Hindlimb muscle (tissue), 1 donor: ENCODE measurements at places on chromosomes 1 and 21.

DNA sequence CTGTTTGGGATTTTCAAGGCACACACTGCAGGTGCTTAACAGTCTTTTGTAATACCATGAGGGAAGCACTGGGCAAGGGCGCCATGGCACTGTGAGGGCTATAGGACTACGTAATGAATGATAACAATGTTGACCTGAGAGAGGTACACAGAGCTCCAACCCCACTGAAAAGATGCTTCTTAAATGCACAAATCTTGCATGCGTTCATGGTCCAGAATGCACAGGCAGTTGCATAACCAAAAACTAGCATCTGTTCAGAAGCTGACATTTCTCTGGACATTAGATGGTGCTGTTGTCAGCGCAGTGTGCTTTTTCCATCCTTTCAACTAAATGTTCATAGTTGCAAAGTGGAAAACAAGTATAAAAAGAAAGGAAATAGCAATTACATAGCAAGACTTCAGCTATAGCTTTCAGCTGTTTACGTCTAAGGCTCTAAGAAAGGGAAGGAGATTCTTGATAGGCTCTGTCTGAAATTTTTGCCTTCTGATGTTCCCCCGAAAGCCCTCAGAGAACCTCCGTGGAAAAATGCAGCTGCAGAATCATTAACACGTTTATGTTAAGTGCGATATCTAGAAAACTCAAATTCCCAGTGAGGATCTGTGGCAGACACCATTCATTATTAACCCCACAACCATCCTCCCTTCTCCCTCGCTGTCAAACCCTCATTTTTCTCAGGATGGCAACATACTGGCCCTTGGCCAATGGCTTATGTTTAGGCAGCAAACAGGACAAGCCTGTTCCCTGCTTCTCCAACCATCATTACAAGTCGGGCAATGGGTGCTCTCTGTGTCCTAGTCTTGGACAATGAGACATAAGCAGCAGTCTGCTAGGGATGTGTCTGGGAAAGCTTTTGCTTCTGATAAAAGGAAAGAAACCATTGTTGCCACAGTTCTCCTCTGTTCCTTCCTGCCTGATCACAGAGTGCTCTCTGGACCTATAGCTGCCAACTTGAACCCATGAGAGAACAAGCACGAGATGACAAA is 8.2 kb upstream of the TARBP1 start:
- peak; percentile 79 for DNase-seq

GRCh38 chr1:209786146-209786545 is 1.8 kb upstream of the C1orf74 start:
- DNase-seq, result no peak

GRCh38 chr1:107689159-107689558 is 275.8 kb downstream of the VAV3 start:
- DNase-seq, result no peak

DNA sequence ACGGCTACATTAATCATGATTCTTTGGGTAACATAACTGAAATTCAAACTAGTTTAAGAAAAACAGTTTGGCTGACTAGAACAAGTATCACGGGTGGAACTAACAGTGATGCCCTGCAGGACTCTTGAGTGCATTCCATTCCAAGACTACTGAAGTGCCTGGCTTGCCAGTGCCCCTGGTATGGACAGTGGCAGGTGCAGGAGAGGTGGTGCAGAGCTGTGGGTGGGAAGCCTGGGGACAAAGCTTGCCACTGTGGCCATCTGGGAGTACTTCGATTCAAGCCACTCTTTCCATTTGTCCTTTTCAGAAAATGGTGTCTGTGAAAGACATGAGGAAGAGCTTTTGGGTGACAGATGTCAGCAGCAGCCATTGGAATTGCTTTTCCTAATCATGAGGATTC is 166.5 kb downstream of the RRAGC start:
- DNase-seq, result no peak

DNA sequence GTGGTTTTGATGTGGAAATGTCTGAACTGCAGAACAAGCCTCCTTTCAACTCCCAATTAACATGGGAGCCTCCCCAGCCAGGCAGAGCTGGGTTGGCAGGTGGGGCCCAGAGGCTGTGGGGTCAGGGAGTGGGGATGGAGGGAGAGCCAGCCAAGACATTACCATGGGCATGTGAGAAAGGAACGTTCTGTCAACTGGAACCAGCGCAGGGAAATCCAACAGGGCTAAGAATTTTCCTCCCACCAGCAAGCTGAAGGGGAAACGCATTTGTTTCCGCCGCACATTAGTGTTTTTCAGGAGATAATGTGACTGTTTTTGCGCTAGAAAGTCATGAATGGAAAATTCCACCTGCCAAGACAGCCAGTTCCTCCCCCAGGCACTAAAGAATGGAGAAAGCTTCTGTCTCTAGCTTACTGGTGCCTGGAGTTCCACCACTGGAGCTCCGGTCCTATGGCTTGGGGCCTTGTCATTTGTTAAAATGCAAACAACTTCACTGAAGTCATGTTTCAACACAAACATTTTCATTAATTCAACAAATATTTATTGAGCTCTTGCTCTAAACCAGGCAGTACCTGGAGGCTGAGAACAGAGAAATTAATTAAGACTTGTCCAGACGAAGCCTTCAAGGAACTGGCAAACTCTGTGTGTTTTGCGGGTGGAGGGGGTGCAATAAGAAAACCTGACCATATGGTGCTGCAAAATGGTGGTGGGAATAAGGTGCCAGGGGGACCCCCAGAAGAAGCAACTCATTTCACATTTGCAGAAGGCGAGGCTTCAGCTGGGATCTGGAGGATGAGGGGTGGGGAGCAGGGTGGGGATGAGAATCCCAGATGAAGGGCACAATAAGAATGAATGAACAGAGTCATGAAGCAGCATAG is 305.1 kb downstream of the MATN1 start:
- peak; percentile 19 for DNase-seq

GRCh38 chr1:233523047-233523446 is 90.9 kb upstream of the KCNK1 start:
- DNase-seq, result no peak

DNA sequence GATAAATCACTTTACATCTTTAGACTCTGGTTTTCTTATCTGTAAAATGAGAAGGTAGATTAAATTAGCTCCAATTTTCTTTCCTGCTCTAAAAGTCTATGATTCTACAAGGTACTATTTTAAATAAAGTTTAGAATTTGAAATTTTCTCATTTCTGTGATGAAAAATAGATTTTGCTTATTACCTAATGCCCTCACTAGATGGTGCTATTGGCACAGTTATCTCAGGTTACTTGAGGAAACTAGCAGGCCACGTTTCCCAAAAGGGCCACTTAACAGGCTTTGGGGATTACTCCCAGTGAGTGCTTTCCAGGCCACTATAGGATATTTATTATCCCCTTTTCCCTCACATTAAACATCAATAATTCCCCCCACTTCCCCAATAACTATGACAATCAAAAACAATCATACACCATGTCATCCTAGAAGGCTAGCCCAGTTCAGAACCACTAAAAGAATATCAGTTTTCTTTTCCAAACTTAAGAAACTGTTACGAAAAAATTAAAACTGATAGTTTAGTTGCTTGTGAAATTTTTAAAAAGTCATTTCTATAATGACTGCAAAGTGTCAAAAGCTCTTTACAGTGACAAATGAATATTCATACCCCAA is 30.6 kb downstream of the OMA1 start:
- DNase-seq, result peak; percentile 67

- peak; percentile 32 for DNase-seq
Measured at GRCh38 chr1:235011599-235012435, 116.8 kb downstream of the TOMM20 start.

DNA sequence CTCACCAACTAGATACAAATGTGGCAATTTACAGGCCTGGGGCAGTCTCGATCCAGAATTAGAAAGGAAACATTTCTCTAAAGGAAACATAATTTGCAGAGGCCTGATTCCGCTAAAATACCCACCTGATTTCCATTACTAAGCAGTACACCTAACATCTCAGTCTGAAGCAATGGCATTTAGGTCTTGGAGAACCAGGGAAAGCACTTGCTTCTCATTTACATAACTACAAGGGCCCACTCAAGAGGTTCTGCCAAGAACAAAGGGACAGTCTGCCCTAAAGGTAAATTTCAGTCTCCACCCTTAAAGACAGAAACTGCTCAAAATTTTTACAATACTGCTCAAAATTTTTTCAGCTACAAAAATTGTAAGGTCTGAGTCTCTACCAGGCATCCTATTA is 123.7 kb upstream of the GJB5 start:
- no peak for DNase-seq

GRCh38 chr1:194512957-194513356 is 1326.5 kb upstream of the B3GALT2 start:
- peak; percentile 2 for DNase-seq

- DNase-seq, result no peak
Measured at GRCh38 chr1:22262583-22262982, 119.7 kb upstream of the WNT4 start.

- DNase-seq, result no peak
Measured at GRCh38 chr1:185033686-185034085, 11.7 kb upstream of the RNF2 start.

DNA sequence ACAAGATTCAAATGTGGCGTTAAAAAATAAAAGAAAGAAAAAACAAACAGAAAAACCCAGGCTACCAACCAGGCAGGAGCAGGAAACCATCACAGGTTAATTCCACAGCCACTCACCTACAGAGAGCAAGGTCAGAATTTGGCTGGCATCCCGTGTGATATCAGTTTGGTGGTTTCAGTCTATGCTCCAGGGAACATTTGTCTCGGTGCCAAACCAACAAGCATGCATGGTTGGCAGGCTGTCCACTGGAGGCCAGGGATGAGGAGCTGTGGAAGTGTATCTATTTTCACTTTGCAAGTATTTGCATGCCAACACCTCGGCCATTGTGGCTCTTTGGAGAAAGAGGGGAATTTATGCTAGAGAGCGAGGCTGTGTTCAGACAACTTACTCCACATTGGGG is 53.1 kb upstream of the PROX1 start:
- DNase-seq, result no peak

- no peak for DNase-seq
Measured at GRCh38 chr1:29861446-29861845, 625.1 kb downstream of the PTPRU start.

DNA sequence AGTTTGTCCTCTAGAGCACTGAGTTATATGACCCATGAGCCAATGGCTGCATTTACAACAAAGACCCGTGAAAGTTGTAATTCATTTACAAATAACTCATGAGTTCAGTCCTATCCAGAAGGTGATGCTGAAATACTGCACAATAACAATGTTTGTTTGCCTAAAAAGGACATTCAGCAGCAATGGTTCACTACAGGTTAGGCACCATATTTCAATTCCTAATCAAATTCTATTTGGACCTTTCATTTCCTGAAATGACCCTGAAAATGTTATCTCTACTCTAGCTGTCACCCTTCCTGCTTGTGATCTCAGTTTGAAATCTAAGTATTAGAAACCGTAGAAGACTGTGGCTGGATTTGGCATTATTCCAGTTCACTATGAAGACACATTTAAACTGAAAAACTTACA is 191.2 kb upstream of the SAMSN1 start:
- DNase-seq, result no peak

DNA sequence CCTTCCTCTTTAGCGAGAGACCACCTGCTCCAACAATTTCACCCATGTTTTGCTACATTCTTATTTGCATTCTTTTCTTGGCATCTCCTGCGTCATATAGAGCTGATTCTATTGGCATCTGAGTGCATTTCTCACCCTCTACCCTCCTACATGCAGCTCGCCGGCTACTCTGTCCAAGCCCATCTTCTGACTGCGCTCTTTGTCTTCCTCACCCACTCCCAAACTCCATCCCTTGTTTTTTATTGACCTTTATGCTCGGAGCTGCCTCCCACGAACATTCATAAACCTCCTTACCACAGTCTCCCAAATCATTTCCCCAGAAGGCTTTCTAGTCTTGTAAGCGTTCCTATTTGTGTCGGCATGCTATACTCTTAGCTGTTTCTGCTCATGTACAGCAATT is 33.6 kb upstream of the FMN2 start:
- DNase-seq, result no peak

- no peak for DNase-seq
Measured at GRCh38 chr21:35611708-35612132, 448.6 kb downstream of the SETD4 start.

DNA sequence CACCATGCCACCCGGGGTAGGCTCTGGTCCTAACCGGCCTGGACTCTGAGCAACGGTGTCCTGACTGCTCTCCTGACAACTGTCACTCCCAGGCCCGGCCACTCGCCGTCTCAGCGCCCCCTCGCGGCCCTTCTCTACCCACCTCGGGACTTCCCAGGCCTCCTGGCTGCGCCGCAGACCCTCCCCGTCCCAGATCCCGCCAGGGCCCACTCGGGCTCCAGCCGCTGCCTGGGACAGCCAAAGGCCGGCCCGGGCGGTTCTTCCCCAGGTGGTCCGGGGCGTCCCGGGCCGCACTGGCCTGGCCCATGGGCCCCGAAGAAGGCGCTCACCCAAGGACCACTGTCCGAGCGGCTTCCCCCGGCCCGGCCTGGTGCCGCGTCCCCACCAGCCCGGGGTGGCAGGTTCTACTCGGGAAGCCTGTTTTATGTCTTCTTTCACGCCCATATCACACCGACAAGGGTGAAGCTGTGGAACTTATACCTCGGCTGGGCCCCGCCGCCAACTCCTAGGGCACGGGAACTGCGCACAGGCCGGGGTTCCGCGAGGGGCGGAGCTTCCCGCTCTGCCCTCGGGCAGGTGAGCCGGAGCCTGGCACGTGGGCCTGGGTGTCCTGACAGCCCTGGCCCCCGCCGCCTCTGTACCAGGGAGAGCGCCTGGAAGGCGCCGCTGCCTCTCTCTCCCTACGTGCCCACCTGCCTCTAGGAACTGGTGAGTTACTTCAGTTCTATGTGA is 138.3 kb downstream of the TTLL7 start:
- peak; percentile 42 for DNase-seq

DNA sequence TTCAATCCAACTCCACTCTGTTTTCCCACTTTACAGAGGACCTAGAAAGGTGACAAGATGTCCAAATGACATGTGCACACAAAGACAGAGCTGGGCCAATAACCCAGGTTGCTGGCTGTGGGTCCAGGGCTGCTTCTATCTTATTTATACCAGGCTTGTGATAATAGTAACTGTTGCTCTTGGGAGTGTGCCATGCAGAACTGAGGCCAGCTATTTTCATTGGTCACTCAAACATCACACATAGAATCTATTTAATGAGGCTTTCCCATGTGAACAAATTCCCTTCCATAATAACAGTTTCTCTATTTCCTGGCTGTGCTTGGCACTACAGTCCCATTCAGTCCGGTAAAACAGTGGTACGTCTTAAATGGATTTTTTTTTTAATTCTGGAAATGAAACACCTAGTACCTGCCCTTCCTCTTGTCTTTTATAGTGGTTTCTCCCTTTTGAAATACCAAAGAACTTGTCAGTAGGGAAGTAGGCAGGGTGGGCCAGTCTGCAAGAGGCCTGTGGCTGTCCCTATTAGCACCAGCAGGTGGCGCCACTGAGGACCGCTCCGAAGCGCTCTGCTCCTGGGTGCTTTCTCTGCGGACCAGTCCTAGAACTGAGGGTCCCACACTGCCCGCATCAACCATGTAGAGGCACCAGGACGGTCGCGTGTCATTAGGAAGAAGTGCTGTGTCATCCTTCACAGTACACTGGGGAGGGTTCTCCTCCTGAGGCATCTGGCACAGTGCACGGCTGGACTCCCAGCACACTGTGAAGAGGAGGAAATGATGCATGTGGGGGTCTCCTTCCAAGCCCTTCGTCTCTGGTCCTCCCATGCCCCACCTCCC is 52.1 kb downstream of the GPR161 start:
- DNase-seq, result peak; percentile 58

GRCh38 chr1:74609810-74610371 is 63.7 kb downstream of the ERICH3 start:
- no peak for DNase-seq

- no peak for DNase-seq
Measured at GRCh38 chr1:106879538-106879937, 176.9 kb upstream of the PRMT6 start.
